ENCODE measurements at places on chromosomes 2 and 18. TPM values are rescaled to one million over a fixed set of nuclear protein-coding genes. Genes with fewer than 3 reads are reported as not detected.

- H3K27ac ChIP-seq: no peak overlapping the region
- no peak for DNase-seq
- H3K36me3 ChIP-seq: no peaks in the 10 kb centered on the region
- H3K27me3 ChIP-seq: no peaks in the 10 kb centered on the region
- H3K4me1 ChIP-seq: no peaks in the 10 kb centered on the region
Measured at GRCh38 chr2:228777855-228778355, 493.2 kb downstream of the PID1 start.

- H3K27me3 ChIP-seq: peaks cover 6% of the 10 kb centered on the region
- peaks cover 2% of the 10 kb centered on the region for H3K4me1 ChIP-seq
- H3K27ac ChIP-seq: no peak overlapping the region
- H3K4me3 ChIP-seq: no peak overlapping the region
- H3K36me3 ChIP-seq: no peaks in the 10 kb centered on the region
Measured at GRCh38 chr2:8617048-8617447, 64.8 kb upstream of the ID2 start.

DNA sequence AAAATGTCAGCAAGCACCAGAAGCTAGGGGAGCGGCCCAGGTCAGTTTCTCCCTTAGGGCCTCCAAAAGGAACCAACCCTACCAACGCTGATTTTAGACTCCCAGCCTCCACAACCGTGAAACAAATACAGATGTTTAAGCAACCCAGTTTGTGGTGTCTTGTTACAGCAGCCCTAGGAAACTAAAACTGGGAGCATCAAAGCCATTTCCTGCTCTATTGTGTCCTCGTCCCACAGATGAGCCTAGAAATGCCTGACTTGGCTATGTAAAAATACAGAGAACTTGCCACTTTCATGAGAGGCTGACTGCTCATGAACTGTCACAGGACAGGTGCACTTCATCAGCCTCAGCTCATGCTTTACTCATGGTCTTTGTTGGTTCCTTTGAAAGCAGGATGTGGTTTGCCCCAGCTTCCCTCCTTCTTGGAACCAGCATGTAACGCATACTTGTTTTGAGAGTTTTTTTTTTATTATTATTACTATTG is 97.6 kb upstream of the SLC39A10 start:
- H3K36me3 ChIP-seq: no peaks in the 10 kb centered on the region
- H3K4me1 ChIP-seq: peaks cover 13% of the 10 kb centered on the region
- no peak overlapping the region for H3K4me3 ChIP-seq
- DNase-seq: no peak

DNA sequence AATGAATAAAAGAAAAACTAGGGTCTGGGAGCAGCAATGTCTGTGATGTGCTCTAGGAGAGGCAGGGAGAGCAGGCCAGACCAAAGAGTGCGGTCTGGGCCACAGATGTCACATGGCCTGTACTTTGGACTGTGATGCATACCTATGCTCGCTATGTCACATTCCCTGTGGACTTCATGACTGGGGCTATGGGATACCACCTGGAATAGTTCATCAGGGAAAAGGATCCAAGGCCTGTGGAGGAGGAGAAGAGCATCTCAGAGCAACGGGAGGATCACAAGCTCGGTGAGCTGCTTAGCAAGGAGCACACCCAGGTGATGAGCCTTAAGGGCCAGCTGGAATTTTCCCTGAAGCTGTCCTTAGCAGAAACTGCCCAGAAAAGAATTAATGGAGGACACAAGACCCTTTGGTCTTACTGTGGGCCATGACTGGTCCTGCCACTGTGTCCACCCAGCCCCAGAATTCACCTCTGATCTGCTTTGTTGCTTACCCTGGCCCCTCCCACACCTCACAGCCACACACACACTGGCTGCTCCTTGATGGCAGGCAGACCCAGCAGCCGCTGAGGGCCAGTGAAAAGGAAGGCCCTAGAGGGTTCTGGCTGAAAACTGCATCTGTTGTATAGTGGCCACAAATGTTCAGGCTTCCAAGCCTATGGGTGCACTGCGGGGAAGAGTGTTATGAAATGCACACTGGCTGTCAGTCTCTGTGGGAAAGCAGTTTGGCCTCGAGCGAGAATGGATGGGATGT is 25.3 kb upstream of the GCC2 start:
- H3K27ac ChIP-seq: no peak overlapping the region
- H3K4me1 ChIP-seq: no peaks in the 10 kb centered on the region

- H3K4me3 ChIP-seq: no peak overlapping the region
- peak overlapping the region; percentile 18 for H3K27ac ChIP-seq
- no peak for DNase-seq
- peaks cover 3% of the 10 kb centered on the region for H3K36me3 ChIP-seq
Measured at GRCh38 chr18:79588636-79589481, 90.7 kb upstream of the CTDP1 start.

- no peaks in the 10 kb centered on the region for H3K36me3 ChIP-seq
- H3K4me3 ChIP-seq: no peak overlapping the region
- no peak overlapping the region for H3K27ac ChIP-seq
- no peak for DNase-seq
Measured at GRCh38 chr2:28624793-28625701, 126.6 kb upstream of the PPP1CB start.

DNA sequence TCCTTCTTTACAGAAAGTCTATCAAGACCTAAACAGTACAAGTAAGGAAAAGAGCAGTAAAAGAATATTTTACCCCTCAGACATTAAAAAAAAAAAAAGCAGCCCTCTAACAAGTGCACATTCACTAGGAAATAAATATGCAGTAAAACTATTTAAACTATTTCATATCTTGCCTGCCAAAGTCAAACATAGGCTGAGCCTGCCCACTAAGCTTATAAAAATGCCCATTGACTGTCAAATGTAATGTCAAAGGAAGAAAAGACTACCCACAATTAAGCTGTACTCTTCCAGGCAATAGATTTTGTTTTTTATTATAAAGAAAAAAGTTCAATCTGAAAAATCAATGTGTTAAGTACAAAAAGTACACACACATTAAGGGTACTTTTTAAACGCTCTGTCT is 11.8 kb downstream of the ALS2 start:
- DNase-seq: no peak
- H3K36me3 ChIP-seq: peaks cover 9% of the 10 kb centered on the region
- H3K27me3 ChIP-seq: no peaks in the 10 kb centered on the region
- H3K27ac ChIP-seq: no peak overlapping the region

DNA sequence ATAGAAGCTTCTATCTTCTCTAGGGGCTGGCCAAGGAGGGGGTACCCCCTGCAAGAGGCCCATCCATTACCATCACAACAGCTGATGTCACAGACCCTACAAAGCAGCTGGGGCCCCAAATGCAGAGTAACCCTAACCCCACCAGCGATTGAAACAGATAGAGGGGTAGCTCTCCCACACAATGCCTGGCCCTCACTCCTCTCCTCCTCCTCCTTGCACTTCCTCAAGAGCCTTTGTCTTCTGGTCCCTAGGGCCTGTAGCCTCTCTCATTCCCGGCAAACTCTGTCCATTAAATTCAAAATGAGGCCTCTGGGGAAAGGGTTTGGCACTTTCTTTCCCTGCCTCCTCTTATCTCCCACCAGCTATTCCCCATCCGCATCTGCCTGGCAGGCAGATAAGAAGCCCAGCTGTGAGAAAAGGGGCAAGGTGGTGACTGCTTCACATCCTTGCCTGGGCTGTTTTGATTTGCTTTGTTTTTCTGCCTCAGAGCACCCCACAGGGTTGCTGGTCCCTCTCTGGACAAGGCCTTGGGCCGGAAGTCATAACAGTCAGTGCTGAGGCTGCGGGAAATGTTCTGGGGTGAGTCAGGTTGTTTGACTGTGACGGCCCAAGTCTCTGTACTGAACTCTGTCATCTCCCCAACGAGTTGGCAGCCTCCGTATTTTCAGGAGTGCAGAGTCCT is 26.1 kb upstream of the CYP26B1 start:
- peaks cover 22% of the 10 kb centered on the region for H3K36me3 ChIP-seq
- peaks cover 3% of the 10 kb centered on the region for H3K27me3 ChIP-seq
- no peak for DNase-seq
- peaks cover 20% of the 10 kb centered on the region for H3K4me1 ChIP-seq
- H3K4me3 ChIP-seq: no peak overlapping the region

DNA sequence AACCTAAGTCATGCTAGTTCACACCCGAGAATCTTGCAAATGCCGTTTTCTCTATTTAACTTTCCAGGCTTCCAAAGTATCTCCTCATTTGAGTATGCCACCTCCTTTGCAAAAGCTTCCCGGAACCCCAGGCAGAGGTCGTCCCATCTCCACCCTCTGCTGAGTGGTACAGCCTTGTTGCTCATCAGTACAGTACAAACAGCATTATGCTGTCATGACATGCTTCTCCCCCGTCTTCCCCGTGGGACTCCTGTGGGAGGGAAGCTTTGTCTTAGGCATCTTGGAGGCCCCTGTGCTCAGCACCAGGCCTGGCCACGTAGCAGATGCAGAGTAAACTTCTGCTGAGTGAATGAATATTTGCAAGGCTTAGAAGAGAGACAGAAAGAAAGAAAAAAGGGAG is 102.7 kb downstream of the CDCA7 start:
- H3K27ac ChIP-seq: no peak overlapping the region
- no peak for DNase-seq
- H3K27me3 ChIP-seq: peaks cover 4% of the 10 kb centered on the region
- H3K4me1 ChIP-seq: peaks cover 9% of the 10 kb centered on the region
- H3K36me3 ChIP-seq: no peaks in the 10 kb centered on the region
- no peak overlapping the region for H3K4me3 ChIP-seq

- H3K27ac ChIP-seq: no peak overlapping the region
- H3K4me3 ChIP-seq: no peak overlapping the region
- DNase-seq: no peak
Measured at GRCh38 chr2:167142554-167142953, 254.3 kb downstream of the XIRP2 start.

DNA sequence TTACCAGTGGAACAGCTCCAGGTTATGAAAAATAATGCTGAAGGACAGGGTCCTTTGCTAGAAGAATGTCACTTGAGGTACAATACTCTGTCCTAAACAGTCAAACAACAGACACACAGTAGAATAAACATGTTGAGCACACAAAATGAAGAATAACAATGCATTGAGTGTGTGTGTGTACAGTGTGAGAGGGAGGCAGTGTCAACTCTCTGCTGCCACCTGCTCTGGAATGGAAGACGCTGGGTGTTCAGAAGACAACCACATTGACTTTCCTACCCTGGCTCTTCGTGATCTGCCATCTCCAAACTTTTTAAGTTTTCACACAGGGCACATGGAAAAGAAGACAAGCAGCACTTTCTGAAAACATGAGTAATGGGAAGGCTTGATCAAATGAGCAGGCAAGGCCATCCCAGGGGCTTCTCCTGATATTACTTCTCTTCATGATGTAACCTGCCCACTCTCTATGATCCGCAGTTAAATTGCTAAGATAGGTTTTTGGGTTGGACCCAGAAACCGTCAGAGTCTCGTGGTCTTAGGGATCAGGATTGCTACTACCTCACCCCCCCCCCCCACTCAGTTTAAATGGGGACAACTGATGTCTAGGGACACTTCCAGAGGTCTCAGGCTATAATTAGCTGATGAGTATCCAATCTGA is 533.2 kb upstream of the TNP1 start:
- H3K36me3 ChIP-seq: peaks cover 12% of the 10 kb centered on the region
- H3K4me3 ChIP-seq: no peak overlapping the region
- H3K4me1 ChIP-seq: peaks cover 5% of the 10 kb centered on the region
- no peak overlapping the region for H3K27ac ChIP-seq
- no peak for DNase-seq
- peaks cover 2% of the 10 kb centered on the region for H3K27me3 ChIP-seq

- H3K27me3 ChIP-seq: peaks cover 9% of the 10 kb centered on the region
- peaks cover 6% of the 10 kb centered on the region for H3K4me1 ChIP-seq
- H3K4me3 ChIP-seq: no peak overlapping the region
Measured at GRCh38 chr2:238101891-238102841, 2.0 kb downstream of the ESPNL start.

The GNAL gene
- total RNA-seq: 9.7 TPM

The CCL20 gene
- not detected for total RNA-seq

The GDF7 gene
- total RNA-seq: 11.2 TPM

The UGT1A3 gene
- total RNA-seq: not detected

The COPS8 gene
- total RNA-seq: 97.1 TPM

The RAB6C gene
- 1.4 TPM for total RNA-seq
